ENCODE measurements at places on chromosomes 11 and 22. TPM values are rescaled to one million over a fixed set of nuclear protein-coding genes. Genes with fewer than 3 reads are reported as not detected.

DNA sequence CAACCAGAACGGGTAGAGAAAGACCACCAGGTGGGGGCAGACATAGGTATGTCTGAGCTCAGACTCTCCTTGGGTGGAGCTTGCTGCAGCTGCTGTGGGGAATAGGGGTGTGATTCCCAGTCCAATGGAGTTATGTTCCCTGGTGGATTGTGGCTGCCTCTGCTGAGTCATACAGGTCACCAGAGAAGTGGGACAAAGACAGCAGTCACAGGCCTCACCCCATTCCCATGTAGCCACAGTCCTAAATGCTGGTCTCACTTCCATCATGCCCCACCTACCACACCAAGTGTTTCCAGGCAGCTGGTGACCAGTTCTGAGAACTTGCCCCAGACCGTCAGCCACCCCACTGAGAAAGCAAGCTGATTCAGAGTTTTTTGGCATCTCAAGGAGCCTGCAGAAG, 17.5 kb downstream of the OR52E5 start:
- no peak for DNase-seq

DNA sequence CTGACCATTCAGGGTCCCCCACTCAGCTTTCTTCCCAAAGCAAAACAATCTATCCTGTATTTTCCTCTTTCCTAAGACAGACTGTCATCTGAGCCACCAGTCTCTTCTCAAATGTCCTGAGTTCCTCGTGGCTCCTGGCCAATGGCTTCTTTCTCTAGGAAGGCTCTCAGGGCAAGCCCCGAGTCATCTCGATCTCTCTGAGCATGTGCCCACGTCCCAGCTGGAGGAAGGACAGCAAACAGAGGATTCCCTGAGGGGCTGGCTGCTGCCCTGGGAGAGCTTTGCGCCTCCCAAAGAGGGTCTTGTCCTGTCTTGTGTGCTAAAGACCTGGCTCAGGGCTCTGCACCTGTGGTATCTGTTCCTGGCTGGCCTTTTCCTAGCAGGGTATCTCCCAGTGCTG, 8.3 kb downstream of the SLC37A2 start:
- no peak for DNase-seq

- no peak for DNase-seq
Measured at GRCh38 chr11:17384002-17384511, 4.4 kb downstream of the KCNJ11 start.

GRCh38 chr11:27216270-27217149, 146.5 kb downstream of the CCDC34 start:
- DNase-seq, result peak; percentile 85

- DNase-seq, result peak; percentile 49
Measured at GRCh38 chr11:61682906-61683675, 2.9 kb downstream of the DAGLA start.

DNA sequence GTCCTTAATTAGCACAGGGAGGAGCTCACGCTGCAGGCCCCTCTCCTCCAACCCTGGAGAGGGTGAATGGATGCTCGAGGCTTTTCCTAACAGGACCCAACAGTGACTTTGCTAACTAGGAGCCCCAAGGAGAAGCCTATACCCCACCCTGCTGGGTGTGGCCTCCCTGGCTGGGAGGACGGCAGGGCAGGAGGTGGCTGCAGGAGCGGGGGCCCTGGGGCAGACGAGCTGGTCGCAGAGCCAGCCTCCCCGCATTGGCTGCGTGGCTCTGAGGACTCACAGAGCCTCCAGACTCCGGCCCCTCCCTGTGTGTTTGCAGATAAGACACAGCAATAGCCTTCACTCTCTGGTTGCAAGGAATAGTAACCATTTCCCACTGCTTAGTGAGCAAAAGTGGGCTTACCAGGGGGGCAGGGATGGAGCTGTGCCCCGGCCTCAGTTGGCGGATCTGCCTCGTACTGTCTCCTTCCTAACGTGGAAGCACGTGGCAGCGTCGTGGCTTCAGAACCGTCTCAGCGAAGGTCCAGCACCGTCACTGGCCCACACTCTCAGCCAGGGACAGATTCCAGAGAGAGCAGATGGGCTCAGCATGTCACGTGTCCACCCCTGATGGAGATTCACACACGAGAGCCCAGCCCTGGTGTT, 1087.5 kb downstream of the BRD1 start:
- DNase-seq, result peak; percentile 69

- peak; percentile 80 for DNase-seq
Measured at GRCh38 chr11:279966-280705, 1.9 kb downstream of the NLRP6 start.

DNA sequence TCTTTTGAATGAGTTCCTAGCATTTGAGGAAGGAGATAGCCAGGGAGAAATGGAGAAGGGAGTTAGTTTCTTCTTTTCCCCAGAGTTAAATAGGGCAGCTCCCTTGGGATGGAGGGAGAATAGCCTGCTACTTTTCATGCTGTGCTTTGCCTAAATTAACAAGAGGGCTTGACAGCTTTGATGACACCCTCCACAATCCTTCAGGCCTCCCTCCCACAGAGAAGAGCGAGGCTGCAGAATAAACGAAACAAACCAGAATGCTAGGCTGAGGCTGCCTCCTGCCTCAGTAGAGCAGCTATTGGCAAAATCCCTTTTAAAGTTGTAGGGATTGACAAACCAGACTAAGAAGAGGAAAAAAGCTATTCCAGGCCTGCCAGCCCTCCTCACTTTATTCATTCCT, 94.6 kb downstream of the C11orf58 start:
- no peak for DNase-seq

- no peak for DNase-seq
Measured at GRCh38 chr11:117465236-117465997, 137.8 kb downstream of the CEP164 start.

DNA sequence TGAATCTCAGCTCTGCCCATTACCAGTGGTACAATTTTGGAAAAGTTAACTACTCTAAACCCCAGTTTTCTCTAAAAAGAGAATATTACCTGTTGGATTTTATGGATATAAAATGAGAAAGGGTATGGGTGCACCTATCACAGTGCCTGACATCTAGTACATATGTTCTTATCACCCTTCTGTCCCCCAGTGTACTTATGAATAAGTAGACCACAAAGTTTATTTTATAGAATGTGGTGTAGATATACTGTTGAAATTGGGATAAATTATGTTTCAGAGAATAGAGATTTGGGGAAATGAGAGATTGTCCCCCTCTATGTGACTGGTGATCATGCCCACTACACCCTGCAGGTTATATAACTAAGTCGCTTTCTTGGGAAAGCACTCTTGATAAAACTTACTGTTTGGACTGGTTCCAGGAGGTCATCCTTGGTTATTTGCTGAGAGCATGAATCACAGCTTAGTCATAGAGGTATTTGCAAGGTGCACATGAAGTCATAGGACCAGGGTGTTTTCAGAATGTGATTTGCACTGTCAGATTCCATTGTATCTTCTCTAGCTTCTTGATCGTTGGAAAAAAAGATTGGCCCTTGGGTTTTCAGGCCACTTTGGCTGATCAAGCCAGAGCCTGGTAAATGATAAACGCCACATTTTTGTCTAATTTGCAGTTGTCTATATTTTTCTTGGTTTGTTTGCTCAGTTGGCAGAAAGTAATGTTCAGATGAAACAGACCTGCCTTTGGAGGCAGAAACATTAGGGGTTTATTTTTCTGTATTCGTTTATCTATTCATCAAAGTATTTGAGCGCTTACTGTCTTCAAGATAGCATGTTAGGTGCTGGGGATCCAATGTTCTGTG, 21.3 kb downstream of the STX3 start:
- DNase-seq, result no peak

- no peak for DNase-seq
Measured at GRCh38 chr11:10657308-10658271, 36.0 kb downstream of the IRAG1 start.

DNA sequence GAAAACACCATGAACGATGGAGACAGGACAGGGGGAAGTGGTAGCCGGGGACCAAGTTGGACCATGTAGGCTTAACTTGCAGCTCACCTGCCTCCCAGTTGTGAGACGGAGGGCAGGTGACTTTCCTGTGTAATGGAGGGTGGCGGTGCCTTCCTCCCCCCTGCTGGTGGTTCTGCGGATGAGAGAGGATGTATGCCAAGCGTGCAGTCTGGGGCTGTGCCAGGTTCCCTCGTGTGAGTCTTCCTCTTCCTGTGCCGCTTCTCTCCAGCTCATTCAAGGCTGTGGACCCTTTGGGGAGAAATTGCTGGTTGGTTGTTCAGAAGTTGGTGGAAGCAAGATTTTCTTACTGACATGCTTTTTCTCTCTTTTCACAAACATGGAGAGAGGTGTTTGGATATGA, 35.1 kb downstream of the MPPED1 start:
- peak; percentile 32 for DNase-seq

DNA sequence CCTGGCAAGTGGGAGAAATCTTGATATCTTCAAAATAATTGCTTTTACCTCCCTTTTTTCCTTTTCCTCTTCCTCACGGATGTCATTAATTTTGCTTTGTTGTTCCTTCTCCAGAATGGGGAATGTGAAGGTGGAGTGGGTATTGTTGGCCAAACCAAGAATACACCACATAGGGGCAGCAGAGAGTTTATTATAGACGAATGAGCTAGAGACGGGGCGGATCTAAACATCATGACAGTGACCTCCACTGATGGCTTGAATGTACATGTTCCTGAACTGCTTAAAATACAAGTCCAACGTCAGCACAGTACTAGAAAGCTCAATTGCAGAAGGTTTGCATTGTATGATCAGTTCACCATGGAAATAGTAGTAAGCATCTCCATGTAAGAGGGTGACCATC, 122.3 kb upstream of the SNX19 start:
- DNase-seq, result no peak

DNA sequence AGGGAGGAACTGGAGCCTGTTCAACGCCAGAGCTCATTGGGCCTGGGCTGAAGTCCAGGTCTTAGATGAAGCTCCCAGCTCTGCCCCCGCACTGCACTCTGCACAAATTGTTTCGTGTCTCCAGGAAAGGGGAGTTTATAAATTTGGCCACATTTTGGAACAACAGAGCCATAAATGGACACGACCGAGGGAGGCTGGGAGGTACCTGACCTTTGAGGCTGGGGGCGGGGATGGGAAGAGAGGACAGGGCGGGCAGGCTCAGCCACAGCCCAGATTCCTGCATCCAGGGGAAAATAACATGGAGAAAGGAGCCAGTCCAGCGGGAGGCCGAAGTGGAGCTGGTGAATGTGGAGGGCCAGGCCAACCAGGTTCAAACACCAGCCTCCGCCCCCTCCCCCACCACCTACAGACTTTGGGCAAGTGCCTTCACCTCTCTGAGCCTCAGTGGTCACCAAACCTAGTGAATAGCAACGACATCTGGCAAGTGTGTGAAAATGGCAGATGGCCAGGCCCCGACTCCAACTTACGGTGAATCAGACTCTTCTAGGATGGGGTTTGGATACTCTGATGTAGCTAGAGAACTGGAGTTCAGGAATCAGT, 36.8 kb upstream of the SMTN start:
- DNase-seq, result no peak

DNA sequence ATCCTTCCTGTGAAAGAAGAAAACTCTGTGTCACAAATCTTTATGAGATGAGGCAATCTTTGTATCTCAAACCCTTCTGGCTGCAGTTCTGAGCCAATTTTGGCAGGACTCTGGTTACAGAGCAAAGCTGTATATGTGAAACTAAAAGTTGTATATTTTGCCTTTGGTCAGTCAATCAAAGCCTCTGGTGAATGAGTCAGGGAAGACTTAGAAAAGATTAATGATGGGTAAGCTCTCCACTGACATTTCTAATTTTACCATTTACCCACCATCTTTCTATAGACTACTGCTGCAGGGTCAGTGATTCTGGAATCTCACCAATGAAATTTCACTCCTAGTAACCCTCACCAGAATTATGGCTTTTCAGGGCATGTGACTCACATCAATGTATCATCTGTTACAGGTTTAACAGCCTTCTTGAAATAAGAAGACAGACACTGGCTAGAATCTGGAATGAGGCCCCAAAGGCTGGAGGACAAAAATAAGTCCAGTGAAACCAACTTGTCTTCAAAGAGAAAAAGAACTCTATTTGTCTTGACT, 43.3 kb downstream of the USP35 start:
- no peak for DNase-seq

DNA sequence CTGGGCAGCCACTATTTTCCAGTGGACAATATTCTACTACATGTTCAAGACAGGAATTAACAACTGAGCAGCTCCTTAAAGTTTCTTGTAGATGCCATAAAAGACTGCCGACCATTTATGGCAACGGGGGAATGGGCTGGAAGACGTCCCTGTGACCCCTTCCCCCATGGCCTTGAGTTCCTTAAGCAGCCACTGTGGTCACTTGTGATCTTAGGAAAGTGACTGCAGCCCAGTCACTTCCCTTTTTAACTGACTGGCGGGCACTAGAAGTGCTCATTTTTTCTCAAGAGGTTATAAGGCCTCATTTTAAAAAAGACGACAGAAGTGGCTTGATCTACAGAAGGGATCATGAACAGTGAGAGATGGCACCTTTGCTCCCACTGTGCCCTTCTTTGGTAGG, 153.2 kb upstream of the NARS2 start:
- DNase-seq, result no peak

DNA sequence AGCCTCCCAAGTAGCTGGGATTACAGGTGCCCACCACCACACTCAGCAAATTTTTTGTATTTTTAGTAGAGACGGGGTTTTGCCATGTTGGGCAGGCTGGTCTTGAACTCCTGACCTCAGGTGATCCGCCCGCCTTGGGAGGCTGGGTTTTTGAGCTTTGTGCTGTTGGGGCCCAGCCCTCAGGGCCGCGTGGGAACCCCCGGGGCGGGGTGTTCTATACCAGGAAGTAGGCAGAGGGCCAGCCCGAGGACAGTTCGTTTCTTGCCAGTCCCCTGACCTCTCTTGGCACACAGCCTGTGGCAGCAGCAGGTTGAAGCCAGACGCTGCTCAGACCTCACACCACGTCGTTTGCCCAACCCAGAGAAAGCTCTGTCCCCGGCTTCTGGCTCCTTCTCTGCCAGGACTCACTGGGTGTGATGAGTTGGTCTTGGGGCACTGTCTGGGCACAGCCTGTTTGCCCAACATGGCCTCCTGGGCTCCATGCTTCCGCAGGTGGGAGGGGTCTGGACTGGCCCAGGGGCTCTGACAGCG, 24.9 kb upstream of the CHKA start:
- peak; percentile 94 for DNase-seq

GRCh38 chr22:46539169-46539568, 1.7 kb upstream of the CELSR1 start:
- DNase-seq, result no peak

DNA sequence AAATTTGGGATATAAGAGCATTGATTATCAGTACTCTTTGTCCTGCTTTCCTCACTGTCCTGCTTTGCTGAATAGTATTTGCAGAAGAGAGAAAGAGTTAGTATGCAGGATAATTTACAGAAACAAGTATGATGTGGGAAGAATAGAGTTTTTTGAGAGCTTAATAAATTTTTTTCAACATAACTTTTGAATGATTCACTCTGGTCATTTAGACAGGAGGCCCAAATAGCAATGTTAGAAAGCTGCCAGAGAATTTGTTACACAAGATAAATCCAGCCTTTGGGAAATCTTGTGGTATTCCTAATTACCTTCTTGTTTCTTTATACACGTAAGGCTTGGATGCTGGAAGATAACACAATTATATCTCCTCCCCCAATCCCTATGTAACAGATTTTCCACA, 484.6 kb downstream of the CNTN5 start:
- DNase-seq, result no peak

The STX3 gene
- total RNA-seq, result 8.4 TPM

The KCNA4 gene
- total RNA-seq, result 1.9 TPM

The SLC22A12 gene
- total RNA-seq, result not detected

The ZC3H12C gene
- 18.0 TPM for total RNA-seq

The TMEM121B gene
- 2.2 TPM for total RNA-seq

Measured in Right ventricle myocardium inferior (tissue), 1 donor.